ENCODE measurements at places on chromosomes 7 and 10. TPM values are rescaled to one million over a fixed set of nuclear protein-coding genes. Genes with fewer than 3 reads are reported as not detected.

DNA sequence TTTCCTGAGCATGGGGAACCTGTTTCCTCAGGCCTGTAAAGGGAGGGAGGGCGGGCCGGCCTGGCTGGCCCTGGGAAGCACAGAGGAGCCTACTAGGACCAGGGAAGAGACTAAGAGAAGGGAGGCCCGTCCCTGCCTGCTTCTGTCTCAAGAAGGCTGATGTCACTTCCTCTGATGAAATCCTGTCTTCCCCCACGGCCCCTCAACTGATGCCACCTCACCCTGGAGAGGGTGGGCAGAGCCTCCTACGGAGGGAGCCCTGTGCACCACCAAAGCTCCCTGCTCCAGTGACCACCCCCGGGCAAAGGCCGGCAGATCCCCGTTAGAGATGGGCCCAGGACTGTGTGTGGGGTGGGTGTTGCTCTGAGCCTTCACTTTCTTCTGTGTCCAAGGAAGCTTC, 1.0 kb upstream of the PILRA start:
- H3K4me3 ChIP-seq: no peak overlapping the region
- H3K27me3 ChIP-seq: no peaks in the 10 kb centered on the region
- peaks cover 28% of the 10 kb centered on the region for H3K36me3 ChIP-seq
- no peak overlapping the region for H3K27ac ChIP-seq
- DNase-seq: no peak
- peaks cover 10% of the 10 kb centered on the region for H3K4me1 ChIP-seq

DNA sequence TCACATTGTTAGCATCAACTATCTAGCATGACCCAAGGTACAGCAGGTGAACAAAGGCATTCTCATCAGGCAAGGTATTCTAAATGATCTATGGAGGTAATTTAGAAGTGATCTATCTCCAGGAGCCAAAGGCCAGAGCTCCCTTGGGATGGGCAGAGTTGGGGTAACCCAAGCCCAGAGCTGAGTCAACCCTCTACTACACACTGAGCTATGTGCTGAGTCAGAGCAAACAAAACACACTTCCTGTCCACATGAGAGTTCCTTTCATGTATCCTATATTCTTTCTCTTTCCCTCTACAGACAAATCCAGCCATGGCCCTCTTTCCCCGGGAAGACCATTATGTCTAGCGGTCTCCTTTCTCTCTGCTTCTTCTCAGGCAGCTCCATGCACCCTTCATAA, 68.2 kb upstream of the AGK start:
- H3K36me3 ChIP-seq: no peaks in the 10 kb centered on the region
- no peaks in the 10 kb centered on the region for H3K27me3 ChIP-seq

DNA sequence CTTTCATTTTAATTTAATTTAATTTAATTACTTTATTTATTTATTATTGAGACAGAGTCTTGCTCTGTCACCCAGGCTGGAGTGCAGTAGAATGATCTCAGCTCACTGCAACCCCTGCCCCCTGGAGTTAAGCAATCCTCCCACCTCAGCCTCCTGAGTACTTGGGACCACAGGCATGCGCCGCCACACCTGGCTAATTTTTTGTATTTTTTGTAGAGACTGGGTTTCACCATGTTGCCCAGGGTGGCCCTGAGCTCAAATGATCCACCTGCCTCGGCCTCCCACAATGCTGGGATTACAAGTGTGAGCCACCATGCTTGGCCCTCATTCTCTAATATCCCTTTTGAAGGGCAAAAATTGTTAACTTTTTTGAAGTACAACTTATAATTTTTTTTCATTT, 92.9 kb downstream of the XRCC2 start:
- H3K27ac ChIP-seq: no peak overlapping the region
- H3K4me3 ChIP-seq: no peak overlapping the region
- H3K4me1 ChIP-seq: no peaks in the 10 kb centered on the region
- H3K36me3 ChIP-seq: no peaks in the 10 kb centered on the region
- DNase-seq: no peak
- no peaks in the 10 kb centered on the region for H3K27me3 ChIP-seq

- H3K4me3 ChIP-seq: peak overlapping the region; percentile 69
- H3K36me3 ChIP-seq: peaks cover under 1% of the 10 kb centered on the region
- H3K27ac ChIP-seq: no peak overlapping the region
- no peak for DNase-seq
- peaks cover 63% of the 10 kb centered on the region for H3K27me3 ChIP-seq
These were observed 2.4 kb upstream of the EGR2 start for GRCh38 chr10:62818426-62819011.

DNA sequence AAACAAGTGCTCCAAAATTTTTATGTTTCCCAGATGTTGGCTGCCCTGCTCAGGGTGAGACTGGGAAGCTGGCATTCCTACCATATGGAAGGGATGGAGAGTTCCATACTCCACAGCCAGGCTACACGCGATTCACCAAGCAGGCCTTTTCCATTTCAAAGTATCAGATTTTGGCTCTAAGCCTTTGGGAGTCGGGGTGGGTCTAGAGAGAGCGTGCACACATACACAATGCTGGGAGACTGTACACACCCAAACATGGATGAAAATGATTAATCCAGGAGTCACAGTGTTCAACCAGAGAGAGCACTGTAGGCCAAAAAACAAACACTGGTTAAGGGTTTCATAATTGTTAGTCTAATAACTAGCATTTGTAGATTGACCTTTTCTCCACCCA, 295.0 kb downstream of the BICC1 start:
- H3K4me1 ChIP-seq: no peaks in the 10 kb centered on the region
- peaks cover 6% of the 10 kb centered on the region for H3K36me3 ChIP-seq
- H3K4me3 ChIP-seq: no peak overlapping the region
- no peak for DNase-seq
- no peaks in the 10 kb centered on the region for H3K27me3 ChIP-seq
- H3K27ac ChIP-seq: no peak overlapping the region

- H3K4me1 ChIP-seq: peaks cover 33% of the 10 kb centered on the region
- peak overlapping the region; percentile 74 for H3K27ac ChIP-seq
- DNase-seq: peak; percentile 13
- no peaks in the 10 kb centered on the region for H3K36me3 ChIP-seq
These were observed 294.5 kb upstream of the NFE2L3 start for GRCh38 chr7:25857376-25858067.

DNA sequence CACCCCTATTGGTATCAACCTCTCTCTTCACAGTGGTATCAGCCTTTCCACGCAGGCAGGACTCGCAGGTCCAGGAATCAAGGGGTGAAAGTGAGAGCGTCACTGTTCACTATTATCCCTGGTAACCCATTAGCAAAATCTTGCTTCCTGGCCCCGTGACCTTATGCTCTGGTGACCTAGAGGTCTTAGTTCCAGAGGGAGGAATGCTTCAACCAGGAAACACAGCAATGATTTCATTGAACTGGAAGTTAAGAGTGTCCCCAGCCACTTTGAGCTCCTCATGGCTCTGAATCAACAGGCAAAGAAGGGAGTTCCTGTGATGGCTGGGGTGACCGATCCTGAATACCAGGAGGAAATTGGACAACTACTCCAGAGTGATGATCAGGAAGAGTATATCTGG, 90.6 kb downstream of the CUL2 start:
- H3K4me3 ChIP-seq: no peak overlapping the region
- DNase-seq: no peak
- H3K27ac ChIP-seq: no peak overlapping the region
- H3K4me1 ChIP-seq: peaks cover 7% of the 10 kb centered on the region
- H3K36me3 ChIP-seq: no peaks in the 10 kb centered on the region
- H3K27me3 ChIP-seq: no peaks in the 10 kb centered on the region

DNA sequence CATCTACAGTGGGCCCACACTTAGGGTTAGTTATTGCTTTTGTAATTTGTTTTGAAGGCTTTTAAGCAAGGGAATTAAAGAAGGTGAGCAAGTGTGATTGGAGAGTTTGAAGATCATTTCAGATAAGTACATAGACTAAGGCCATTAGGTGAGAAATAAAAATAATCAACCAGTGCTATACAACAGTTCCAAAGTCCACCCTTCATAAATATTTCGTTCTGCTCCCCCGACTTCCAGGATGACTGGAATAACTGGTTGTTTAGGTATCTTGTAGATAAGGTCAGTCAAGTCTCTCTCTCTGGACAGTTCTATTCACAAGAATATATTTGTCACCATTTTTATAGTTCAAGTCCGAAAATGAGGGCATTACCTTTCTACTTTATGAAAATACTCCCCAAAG, 98.0 kb upstream of the MBL2 start:
- no peak overlapping the region for H3K27ac ChIP-seq
- H3K4me3 ChIP-seq: no peak overlapping the region
- no peak for DNase-seq
- no peaks in the 10 kb centered on the region for H3K36me3 ChIP-seq
- H3K4me1 ChIP-seq: peaks cover 4% of the 10 kb centered on the region
- H3K27me3 ChIP-seq: no peaks in the 10 kb centered on the region

- H3K27ac ChIP-seq: no peak overlapping the region
- no peak overlapping the region for H3K4me3 ChIP-seq
- H3K27me3 ChIP-seq: no peaks in the 10 kb centered on the region
- H3K36me3 ChIP-seq: no peaks in the 10 kb centered on the region
- H3K4me1 ChIP-seq: no peaks in the 10 kb centered on the region
These were observed 250.6 kb downstream of the C7orf25 start for GRCh38 chr7:42661312-42661711.

DNA sequence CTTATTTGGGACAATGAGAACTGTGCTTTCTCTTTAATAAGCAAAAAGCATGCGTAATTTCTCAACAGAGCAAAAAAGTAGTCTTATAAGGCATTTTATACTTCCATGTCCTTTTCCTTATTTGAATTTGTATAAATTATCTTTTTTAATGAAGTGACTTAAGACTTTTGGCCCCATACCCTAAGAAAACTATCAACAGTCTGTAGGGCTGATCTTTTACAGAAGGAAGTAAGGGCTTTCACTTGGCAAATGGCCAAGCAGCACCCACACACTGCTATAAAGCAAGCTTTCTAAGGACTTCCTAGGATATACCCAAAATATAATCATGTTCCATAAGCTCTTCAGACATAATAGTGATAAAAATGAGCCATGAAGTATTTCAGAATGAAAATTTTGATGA, 3.4 kb downstream of the CRPPA start:
- H3K36me3 ChIP-seq: no peaks in the 10 kb centered on the region
- no peaks in the 10 kb centered on the region for H3K27me3 ChIP-seq
- no peak for DNase-seq
- H3K27ac ChIP-seq: no peak overlapping the region
- no peak overlapping the region for H3K4me3 ChIP-seq
- peaks cover 5% of the 10 kb centered on the region for H3K4me1 ChIP-seq

ERVW-1 gene
- total RNA-seq: 0.11 TPM

AASS gene
- total RNA-seq: 51.1 TPM

- peak overlapping the region; percentile 99 for H3K27ac ChIP-seq
- peak overlapping the region; percentile 76 for H3K4me3 ChIP-seq
These were observed 13.3 kb upstream of the DDIT4 start for GRCh38 chr10:72260239-72260975.

GRCh38 chr10:101031796-101032636, 982 bp downstream of the SFXN3 start:
- H3K27me3 ChIP-seq: peaks cover 17% of the 10 kb centered on the region
- H3K27ac ChIP-seq: peak overlapping the region; percentile 88
- peak overlapping the region; percentile 86 for H3K4me3 ChIP-seq

CC2D2B gene
- 4.2 TPM for total RNA-seq

ITGB8 gene
- 193 TPM for total RNA-seq

DNA sequence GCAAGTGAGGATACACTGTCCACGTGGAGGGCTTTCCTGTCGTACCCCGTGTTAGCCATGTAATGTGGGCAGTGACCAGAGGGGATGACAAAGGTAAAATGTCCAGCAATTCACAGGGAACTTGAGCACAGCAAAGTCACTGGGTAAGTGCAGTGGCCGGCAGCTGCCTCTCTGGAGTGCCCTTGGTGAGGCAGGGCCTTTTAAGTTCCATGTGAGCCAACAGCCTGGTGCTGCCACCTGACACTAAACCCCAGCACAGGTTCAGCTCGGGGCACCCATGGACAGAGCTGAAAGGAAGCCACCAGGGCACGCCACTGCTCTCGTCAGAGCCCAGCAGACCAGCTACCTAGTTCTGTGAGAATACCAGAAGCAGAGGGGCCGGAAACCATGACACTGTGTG, 168.3 kb downstream of the PRKAG2 start:
- H3K4me3 ChIP-seq: no peak overlapping the region
- H3K27ac ChIP-seq: no peak overlapping the region
- no peak for DNase-seq
- peaks cover 4% of the 10 kb centered on the region for H3K36me3 ChIP-seq
- peaks cover 32% of the 10 kb centered on the region for H3K4me1 ChIP-seq

GRCh38 chr10:31099664-31100063, 68.0 kb upstream of the ZNF438 start:
- H3K27me3 ChIP-seq: no peaks in the 10 kb centered on the region
- no peak for DNase-seq
- H3K4me1 ChIP-seq: no peaks in the 10 kb centered on the region
- H3K4me3 ChIP-seq: no peak overlapping the region

- peak overlapping the region; percentile 90 for H3K27ac ChIP-seq
- DNase-seq: no peak
- H3K27me3 ChIP-seq: no peaks in the 10 kb centered on the region
- peaks cover 7% of the 10 kb centered on the region for H3K36me3 ChIP-seq
These were observed 19.0 kb downstream of the FAM53B start for GRCh38 chr10:124725171-124725631.

DNA sequence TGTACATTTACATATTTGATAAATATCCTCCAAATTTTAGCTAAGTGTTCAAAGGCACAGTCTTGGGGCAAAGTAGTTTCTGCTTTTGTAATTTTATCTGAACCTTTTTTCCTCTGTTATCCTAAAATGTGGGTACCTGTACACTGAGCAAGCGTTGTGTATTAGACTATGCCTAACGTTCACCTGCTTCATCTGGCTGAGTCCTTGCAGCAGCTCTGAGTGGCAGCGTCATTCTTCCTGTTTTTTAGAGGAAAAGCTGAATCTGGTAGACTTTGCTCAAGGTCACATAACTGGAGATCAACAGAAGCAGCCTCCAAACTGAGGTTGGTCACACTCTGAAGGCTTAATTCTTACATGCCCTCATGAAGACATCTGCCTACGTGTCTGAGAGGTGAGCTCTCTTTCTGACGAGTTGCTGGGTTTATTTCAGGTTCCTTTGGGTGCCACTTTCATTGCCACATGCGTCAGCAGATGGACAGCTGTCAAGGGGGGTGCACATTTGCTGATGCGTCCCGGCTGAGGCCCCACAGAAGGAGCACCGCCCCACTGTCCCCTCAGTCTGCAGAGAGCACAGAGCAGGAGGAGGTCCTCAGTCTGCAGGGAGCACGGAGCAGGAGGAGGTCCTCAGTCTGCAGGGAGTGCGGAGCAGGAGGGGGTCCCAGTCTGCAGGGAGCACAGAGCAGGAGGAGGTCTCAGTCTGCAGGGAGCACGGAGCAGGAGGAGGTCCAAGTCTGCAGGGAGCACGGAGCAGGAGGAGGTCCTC, 406.5 kb upstream of the SHH start:
- no peak for DNase-seq
- H3K4me3 ChIP-seq: no peak overlapping the region
- H3K27me3 ChIP-seq: peaks cover 2% of the 10 kb centered on the region

GRCh38 chr7:94781236-94781635, 125.3 kb upstream of the SGCE start:
- H3K36me3 ChIP-seq: no peaks in the 10 kb centered on the region
- no peak overlapping the region for H3K27ac ChIP-seq
- DNase-seq: no peak
- H3K4me3 ChIP-seq: no peak overlapping the region
- H3K4me1 ChIP-seq: no peaks in the 10 kb centered on the region

CYP3A4 gene
- total RNA-seq: not detected

- H3K27ac ChIP-seq: no peak overlapping the region
- no peak for DNase-seq
- no peaks in the 10 kb centered on the region for H3K27me3 ChIP-seq
- peaks cover 9% of the 10 kb centered on the region for H3K4me1 ChIP-seq
These were observed 30.8 kb downstream of the PRLHR start for GRCh38 chr10:118564652-118565051.

EN2 gene
- total RNA-seq: not detected

FRAT1 gene
- 3.0 TPM for total RNA-seq

CNTNAP2 gene
- total RNA-seq: 41.3 TPM

TM9SF3 gene
- total RNA-seq: 80.8 TPM

PDE6C gene
- not detected for total RNA-seq

- H3K4me1 ChIP-seq: no peaks in the 10 kb centered on the region
- no peak overlapping the region for H3K4me3 ChIP-seq
- no peaks in the 10 kb centered on the region for H3K27me3 ChIP-seq
- peaks cover 2% of the 10 kb centered on the region for H3K36me3 ChIP-seq
These were observed 216.9 kb downstream of the GLI3 start for GRCh38 chr7:42020061-42020460.

All from spinal cord (tissue), 10 donors.